ENCODE measurements at places on chromosomes 2 and 18. TPM values are rescaled to one million over a fixed set of nuclear protein-coding genes. Genes with fewer than 3 reads are reported as not detected.

DNA sequence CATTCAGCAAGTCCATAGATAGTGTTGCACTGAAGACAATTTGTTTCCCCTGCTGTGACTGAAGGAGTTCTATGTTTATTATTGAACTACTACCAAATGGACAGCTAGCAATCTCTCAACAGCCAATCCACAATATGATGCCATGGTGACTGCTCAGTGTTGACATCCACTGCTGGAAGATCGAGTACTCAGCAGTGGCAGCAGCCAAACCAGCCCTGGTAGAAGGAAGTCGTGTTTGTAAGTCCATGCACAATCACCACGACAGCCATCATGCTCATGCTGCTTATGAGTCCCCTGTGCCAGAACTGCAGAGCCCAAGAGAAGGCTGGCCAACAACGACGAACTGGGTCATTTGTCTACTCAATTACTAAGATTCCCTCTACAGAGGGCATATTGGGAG is 66.4 kb downstream of the OSR1 start:
- no peak for DNase-seq

DNA sequence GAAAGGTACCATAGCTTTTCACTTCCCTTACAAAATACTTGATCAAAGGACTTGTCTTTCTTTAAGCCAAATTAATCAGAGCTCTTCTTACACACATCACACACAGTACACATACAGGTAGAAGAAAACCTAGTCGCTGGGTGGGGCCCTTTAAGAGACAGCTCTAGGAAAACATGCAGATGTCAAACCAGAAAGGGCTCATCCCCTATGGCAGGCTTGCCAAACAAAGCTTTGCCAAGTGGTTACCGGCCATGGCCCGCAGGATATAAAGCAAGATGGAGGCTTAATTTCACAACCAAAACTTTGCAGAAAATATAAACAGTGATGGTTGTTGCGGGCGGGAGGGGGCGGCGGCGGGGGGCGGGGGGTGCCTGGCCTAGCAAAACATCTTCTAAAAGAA is 2156.0 kb upstream of the PIK3C3 start:
- peak; percentile 45 for DNase-seq

DNA sequence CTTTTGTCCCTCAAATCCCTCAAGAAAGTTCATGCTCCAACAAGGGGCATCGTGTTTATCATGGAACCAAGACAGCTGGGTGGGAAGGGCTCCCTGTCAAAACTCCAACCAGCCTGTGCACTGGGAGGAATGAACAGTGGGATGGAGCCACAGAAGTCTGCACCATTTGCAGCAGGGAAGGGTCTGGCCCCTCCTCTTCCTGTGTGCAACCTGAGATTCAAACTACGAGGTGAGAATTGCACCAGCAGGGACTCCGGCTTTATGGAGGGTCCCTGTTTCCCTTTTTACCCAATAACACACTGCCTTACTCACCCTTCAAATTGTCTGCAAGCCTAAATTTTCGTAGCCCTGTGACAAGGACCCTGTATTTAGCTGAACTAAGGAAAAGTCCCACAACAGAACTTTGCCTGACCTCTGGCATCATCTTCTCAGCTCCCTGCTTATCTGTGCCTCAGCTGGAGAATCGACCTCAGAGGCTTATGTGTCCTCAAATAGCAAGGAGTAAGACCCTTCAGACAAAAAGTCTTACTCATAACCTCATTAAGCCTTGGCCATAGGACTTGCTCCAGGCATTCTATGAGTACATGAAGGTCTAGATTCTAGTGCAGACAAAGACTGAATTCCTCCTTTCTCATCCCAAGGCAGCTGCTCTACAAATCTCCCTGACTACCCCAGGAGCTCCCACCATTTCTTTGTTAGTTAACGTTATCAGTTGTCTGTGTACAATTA is 178.3 kb upstream of the SERPINE2 start:
- DNase-seq = no peak

- no peak for DNase-seq
Measured at GRCh38 chr2:10522726-10523405, 74.7 kb upstream of the ODC1 start.

DNA sequence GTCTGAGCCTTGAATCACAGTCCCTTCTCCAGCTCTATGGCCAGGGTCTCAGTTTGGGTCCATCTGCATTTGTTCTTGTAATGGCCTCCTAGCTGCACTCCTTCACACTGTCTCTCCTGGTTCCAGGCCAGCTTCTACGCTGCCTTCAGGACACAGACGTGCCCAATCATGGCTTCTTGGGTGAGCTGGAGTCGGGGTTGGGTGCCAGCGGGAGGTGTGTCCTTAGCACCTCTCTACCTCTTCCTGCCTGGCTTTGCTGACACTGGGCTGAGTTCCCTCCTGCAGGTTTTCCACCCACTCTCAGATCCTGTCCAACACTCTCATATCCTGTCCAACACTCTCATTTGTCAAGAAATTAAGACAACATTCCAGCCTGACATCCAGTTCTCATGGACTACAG is 9.6 kb downstream of the TRPM8 start:
- peak; percentile 42 for DNase-seq

- DNase-seq = no peak
Measured at GRCh38 chr2:110877031-110877827, 144.9 kb downstream of the ACOXL start.

GRCh38 chr18:9475643-9476591 is 604 bp downstream of the RALBP1 start:
- DNase-seq = peak; percentile 39

DNA sequence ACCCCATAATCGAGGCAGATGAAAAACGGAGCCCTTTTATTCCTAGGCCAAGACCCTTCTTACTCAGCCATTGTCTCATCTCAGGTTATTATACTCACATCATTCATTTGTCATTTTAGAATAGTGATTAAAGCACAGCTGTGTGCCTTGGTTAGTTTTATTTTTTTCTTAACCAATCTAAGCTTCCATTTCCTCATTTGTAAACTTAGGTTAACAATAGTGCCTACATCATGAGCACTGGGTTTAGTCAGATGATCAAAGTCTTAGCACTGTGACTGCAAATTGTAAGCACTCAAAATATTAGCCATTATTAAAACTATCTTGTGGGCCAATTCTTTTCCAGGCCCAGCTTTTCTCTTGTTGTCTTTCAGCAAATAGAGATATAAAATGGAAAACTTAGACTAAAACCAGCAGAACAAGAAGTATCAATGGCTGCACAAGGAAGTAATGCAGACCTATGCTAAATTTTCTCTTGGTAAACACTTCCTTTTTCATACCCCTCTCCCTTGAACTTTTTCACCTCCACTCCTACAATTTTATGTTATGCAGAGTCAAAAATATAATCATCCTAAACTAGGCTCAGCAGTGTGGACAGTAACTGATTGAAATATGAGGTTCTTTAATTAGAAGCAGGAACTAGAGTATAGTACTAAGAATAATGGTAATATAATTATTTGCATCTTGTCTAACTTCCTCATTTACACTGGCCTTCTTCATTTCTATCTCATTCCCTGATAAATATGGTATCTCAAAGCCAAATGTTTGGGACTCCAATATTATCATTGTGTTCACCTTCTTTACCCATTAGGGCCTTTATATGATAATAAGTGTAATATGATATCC is 21.5 kb upstream of the GALNT3 start:
- DNase-seq = no peak

GRCh38 chr2:216989340-216990129 is 129.7 kb upstream of the TNP1 start:
- no peak for DNase-seq

DNA sequence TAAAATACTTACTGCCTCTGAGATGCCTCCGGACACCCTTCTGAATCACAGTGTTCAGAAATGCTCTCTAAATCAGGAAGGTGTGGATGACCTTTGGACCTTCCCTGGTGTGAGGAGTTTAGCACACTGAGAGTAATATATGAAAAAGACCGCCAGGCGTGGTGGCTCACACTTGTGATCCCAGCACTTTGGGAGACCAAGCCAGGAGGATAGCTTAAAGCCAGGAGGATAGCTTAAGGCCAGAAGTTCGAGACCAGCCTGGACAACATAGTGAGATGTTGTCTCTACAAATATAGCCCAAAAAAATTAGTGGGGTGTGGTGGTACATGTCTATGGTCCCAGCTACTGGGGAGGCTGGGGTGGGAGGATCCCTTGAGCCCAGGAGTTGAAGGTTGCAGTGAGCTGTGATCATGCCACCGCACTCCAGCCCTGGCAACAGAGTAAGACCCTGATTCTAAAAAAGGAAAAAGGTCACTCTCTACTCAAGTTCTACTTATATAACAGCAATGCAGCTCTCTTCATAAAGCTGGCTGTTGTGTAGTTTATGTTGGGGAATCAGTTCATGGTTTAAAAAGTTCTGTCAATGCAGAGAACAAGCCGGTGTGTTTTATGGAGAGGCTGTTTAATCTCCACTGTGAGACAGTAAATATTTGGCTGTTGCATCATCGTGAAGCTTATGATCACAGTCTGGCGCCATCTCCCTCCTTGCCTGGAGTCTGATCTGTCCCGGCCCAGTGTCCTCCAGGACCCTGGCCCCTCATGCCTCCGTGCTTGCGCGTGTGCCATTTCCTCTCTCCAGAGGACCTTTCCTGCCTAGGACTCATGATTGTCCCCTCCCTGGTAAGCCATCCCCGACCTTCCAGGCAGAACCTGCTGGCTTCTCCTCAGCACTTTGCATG is 184.5 kb downstream of the FAM210A start:
- no peak for DNase-seq

RGPD8 gene
- polyA plus RNA-seq = 0.18 TPM

GRCh38 chr2:187774551-187775071 is 220.4 kb upstream of the TFPI start:
- DNase-seq = peak; percentile 69

GALR1 gene
- not detected for polyA plus RNA-seq

FARP2 gene
- 8.6 TPM for polyA plus RNA-seq

GRCh38 chr2:179302149-179302548 is 37.5 kb upstream of the SESTD1 start:
- DNase-seq = no peak

TBR1 gene
- not detected for polyA plus RNA-seq

RAB6C gene
- polyA plus RNA-seq = not detected

GRCh38 chr2:189552991-189553404 is 27.6 kb downstream of the SLC40A1 start:
- DNase-seq = peak; percentile 69

DNA sequence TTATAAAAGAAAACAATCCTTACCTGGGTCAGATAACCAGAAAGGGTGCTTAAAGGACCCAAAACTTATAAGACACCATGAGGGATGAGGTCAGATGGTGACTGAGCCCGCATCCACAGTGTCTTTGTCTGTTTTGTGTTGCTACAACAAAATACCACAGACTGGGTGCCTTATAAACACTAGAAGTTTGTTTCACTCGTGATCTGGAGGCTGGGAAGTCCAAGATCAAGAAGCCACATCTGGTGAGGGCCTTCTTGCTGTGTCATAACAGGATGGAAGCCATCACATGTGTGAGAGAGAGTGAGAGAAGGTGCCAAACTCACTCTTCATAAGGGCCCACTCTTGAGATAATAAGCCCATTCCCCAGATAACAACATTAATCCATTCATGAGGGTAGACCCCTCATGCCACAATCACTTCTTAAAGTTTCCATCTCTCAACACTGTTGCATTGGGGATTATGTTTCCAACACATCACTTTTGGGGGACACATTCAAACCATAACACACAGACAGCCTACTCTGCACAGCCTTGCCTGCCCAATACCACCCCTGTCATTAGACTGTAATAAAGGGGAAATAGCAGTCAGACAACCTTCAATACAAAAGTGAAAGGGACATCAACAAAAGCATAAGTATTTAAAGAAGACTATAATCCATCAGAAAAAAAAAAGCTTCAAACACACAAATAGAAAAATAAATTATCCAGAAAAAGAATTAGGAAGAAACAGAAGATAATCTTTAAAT is 249.8 kb downstream of the ANAPC1 start:
- DNase-seq = no peak

PAX3 gene
- not detected for polyA plus RNA-seq

NT5DC4 gene
- not detected for polyA plus RNA-seq

RESP18 gene
- polyA plus RNA-seq = not detected

DNA sequence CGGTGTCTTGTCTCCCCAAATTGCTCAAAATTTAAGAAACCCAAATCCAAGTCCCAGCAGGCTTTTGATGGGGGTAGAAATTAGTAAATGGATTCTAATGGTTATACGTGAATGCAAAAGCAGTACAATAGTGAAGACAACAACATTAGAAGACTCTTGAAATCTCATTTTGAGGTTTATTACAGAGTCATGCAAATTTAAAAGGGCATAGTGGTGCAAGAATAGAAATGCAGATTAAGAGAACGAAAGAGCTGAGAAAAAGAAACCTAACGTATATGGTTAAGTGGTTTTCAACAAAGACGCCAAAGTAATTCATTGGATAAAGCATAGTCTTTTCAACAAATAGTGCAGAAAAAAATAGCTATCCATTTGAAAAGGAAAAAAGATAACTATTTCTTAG is 33.2 kb upstream of the CXXC1 start:
- DNase-seq = no peak

DNA sequence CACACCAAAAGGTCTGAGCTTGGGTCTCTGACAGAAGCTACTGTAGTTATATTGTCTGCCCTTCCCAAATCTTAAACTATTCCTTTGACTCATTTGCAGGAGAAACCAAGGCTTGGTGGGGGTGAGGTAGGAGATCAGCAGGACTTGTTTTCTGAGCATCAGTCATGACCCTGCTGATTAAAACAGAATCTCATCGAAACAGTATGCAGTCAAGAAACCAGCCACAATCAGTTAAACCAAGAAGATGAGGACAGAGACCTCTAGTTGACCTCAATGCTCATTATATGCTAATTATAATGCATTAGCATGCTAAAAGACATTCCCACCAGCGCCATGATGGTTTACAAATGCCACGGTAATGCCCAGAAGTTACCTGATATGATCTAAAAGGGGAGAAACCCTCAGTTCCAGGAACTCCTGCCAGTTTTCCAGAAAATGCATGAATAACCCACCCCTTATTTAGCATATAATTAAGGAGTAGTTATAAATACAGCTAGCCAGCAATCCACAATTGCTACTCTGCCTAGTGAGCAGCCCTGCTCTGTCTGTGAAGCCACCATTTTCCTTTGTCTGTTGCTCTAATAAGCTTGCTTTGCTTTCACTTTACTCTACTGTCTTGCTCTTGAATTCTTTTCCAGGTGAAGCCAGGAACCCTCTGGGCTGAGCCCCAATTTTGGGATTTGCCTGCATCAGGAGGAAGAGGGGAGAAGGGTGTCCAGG is 26.7 kb downstream of the DSC3 start:
- DNase-seq = no peak

CRYBA2 gene
- polyA plus RNA-seq = not detected

DNA sequence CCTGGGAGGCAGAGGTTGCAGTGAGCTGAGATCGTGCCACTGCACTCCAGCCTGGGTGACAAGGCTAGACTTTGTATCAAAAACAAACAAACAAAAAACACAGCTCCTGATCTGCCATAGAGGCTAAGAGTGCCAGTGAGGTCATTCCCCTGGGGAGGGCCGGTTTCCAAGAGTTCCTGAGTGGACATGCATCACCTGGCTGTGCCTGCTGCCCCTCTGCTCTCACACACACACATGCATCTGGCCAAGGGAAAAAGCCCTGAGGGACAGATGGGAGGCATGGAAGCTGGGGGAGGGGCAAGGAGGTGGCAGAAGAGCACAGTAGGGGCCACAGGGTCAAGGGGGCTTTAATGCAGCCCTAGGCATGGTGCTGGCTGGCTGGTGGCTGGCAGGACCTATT is 60.4 kb downstream of the ZBTB7C start:
- no peak for DNase-seq
